Right ventricle myocardium superior (tissue), 1 donor: ENCODE measurements at places on chromosomes 16 and 17.
A peak's percentile ranks its signal among the peaks of the same experiment; 100 is the strongest.

DNA sequence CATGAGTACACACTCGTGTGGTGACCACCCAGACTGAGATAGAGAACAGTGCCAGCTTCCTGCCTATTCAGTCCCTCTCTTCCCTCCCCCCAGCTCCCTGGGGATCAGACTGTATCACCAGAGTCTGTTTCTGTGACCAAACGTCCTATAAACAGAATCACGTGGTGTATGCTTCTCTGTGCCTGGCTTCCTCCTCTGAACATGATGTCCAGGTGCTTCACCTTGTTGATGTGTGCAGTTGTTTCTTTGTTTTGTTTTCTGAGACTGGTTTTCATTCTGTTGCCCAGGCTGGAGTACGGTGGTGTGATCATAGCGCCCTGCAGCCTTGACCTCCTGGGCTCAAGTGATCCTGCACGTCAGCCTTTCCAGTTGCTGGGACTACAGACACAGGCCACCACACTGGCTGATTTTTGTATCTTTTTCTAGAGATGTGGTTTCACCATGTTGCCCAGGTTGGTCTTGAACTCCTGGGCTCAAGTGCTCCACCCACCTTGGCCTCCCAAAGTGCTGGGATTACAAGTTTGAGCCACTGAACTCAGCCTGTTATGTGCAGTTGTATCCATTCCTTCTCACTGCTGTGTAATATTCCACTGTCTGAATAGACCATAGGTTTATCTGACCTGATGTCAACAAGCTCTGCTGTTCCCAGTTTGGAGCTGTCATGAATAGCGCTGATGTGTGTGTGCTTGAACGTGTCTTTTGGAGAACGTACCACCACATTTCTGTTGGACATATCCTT, 28.9 kb upstream of the PRM1 start:
- no peak for DNase-seq

DNA sequence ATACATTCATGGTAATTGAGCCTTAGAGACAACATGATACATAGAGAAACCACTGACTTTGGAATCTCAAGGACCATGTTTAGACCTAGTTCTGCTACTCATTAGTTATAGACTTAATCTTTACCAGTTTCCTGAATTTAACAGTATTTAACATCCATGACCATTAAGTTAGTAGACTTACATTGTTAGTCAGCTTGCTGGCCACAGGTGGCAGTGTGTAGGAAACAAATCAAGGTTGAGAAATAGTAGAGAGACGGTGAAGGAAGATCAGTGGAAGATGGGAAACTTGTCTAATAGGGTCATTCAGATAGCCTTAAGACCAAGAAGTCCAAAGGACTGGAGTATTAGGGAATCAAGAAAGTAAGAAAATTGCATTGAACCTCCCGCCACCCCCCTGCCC, 31.0 kb downstream of the OMG start:
- DNase-seq: no peak

GRCh38 chr17:17122781-17123483, 80.7 kb downstream of the MPRIP start:
- peak; percentile 18 for DNase-seq

DNA sequence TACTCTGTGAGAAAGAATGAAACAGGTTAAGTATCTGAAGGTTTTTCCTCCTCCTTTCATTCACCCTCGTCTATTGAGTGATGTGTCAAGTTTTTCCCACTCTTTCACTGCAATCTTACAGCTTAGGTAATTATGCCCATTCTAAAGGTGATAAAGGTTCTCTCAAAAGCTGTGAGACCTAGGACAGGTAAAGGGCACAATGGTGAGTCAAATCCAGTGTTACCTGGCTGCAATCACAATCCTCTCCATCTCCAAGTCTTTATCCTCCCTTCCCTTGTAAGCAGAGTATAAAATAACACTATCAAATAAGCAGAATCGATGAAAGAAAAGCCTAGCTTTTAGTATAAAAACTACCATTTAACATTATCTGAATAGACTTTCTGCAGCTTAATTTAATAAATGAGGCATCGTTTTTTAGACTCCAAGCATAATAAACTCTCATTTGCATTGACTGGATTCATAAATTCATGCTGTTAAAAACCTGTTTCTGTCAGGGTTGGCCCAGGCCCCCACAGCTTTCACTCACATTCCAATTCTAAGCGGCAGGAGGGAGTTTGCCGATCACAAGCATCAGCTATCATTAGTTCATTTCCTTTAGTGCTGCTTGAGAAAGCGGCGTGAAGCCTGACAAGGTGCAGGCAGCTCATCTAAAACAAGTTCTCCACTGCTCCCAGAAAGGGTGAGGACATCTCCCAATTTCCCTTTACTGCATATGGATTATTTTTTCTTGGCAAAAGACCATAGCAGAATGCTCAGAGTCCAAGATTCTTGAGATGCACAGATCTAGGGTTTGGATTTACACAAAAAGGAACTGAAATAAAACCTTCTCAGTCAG, 67.8 kb downstream of the CDH8 start:
- DNase-seq: no peak

DNA sequence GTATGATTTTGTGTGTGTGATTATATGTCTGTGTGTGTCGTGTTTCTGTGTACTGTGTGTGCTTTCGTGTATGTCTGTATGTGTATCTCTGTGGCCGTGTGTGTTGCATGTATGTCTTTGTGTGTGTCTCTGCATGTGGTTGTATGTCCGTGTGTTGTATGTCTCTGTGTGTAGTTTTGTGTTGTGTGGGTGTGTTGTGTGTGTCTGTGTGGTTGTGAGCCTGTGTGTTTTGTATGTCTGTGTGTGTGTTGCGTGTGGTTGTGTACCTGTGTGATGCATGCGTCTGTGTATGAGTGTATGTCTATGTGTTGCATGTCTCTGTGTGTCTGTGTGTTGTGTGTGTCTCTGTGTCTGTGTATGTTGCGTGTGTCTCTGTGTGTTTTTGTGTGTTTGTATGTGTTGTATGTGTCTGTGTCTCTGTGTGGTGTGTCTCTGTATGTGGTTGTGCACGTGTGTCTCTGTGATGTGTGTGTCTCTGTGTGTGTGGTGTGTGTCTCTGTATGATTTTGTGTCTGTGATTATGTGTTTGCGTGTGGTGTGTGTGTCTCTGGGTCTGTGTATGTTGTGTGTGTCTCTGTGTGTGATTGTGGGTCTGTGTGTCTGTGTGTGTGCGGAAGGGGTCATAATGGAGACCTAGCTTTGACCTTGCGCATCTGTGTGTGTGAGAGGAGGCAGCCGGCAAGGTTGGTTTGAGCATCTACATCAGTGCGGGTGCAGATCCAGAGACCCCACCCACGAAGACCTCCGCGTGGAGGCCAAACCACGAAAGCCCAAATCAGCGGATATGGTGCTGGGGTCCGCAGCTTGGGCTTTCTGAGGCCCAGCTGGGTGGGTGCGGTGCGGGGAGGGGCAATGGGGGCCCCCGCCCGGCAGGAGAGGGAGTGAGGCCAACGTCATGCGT, 212.6 kb upstream of the GSE1 start:
- DNase-seq: no peak
